GM18507 (cell line): ENCODE measurements at places on chromosomes 16 and 17.

DNA sequence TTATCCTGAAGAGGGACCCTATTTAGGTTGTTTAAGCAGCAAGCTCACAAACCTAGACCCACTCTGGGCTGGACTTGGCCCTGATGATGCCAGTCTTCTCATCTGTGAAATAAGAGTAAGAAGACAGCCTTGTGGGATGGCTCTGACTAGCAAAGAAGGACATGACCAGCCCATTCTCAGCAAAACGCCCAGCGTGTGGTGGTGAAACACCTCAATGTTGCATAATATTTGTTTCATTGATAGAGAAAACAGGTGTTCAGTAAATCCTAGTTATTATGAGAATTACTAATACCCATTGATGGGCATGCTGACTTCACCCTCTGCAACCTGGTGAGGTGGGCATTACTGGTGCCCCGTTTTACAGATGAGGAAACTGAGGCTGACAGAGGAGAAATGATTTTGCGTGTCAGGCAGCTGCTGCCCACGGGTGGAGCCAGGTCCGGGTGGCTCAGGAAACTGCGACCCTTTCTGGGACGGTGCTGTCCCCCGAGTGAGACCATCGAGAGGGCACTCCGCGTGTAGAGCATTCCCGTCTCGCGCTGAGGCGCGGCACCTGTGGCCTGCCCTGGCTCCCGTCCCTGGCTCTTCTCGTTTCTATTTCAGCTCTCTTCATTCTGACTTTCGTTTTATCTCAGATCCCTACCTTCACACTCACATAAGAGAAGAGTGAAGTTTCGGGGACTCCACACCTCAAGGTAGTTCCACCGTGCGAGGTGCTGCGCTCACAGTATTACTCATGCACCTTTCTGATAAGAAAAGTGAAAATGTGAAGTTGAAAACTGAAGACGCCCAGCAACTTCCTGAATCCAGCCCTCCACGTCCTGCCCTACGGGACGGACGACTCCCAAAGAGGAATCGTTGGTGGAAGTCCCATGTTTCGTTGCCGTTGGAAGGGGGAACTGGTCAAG is 48.5 kb downstream of the IRF8 start:
- DNase-seq: peak; percentile 71

- no peak for DNase-seq
These were observed 13.8 kb upstream of the CD79B start for GRCh38 chr17:63945784-63946439.

GRCh38 chr17:1871756-1872155 is 42.0 kb downstream of the RPA1 start:
- no peak for DNase-seq

DNA sequence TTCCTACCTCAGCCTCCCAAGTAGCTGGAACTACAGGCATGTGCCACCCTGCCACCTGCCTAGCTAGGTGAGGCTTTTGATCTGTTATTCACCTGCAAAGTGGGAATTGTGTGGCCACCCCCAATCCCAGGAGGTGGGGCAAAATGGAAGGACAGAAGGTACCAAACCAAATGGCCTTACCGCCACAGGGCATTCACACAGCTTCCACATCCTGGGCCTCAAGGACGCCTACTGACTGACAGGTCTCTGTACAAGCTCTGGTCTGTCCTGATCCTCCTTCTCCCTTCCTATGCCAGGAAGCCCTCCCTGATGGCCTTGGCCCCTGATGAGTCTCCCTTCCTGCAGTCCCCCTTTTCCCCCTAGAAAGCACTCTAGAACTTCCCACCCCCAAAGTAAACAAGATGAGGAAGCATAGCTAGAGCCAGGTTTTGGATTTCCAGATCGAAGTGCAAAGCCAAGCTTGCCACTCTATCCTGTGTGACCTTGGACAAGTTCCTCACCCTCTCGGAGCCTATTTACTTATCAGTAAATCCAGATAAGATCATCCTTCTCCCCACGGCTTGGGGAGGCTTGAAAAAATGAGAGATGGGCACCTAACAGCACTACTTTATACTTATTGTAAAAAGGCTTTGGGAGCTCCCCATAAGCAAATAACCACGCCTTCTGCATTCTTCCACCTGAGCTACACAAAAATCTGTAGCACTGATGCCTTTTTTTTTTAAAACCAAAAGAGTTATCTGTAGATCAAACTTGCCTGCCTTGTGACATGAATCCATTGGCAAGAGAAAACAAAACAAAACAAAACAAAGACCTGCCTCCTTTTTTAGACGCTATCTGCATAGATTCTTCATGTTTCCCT is 4.5 kb downstream of the PLLP start:
- DNase-seq: no peak
